ENCODE measurements at places on chromosomes 7 and 10.

DNA sequence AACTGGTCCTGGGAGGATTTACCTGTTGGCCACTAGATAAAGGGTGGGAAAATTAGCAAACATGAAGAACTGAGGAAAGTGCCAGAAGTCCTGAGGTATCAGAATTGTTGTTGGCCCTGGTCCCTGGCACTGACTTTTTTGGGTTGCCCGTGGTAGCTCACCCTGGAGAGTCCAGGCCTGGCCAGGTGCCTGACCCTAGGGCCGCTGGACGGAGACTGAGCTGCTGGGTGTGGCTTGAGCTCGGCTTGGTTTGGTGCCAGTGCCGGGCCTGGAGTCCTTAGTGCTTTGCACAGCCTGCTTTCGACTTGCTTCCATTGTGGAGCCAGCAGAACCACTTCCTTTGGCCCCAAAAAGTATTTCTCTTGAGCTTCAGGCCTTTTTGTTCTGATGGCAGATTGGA lies 12.9 kb downstream of the MDH2 start:
- no peak for DNase-seq

DNA sequence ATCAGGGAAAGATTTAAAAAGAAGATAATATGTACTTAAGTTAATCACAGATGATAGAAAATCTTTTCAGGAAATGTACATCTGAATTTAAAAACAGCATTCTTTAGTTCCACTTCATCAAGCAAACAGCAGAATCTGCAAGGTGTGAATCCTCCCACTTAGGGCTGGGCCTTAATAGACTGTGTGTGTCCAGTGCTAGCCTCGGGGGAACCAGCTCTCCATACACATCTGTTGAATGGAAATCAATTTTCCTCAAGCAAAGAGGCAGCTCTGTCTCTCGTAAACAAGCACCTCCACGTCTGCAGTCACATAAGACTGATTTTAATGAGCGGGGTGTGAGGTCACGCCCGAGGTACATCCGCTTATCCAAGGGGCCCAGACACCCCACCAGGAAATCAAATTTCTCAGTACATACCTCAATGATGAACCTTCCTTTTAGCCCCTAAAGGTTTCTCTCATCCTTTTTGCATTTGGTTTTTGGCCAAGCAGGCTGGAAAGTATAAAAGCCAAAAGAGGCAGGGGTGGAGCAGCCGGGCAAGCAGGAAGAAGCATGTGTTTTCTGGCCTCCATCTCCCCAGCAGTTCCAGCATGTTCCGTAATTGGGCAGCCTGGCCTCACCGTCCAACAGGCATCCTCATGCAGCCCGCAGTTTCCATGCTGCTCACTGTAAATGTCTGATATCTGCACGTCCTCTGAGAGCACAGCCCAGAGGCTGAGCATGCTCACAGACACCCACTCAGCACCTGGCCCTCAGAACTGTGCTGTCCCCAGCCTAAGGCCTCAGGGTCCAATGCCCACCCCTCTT lies 131.3 kb downstream of the GLI3 start:
- DNase-seq: no peak

DNA sequence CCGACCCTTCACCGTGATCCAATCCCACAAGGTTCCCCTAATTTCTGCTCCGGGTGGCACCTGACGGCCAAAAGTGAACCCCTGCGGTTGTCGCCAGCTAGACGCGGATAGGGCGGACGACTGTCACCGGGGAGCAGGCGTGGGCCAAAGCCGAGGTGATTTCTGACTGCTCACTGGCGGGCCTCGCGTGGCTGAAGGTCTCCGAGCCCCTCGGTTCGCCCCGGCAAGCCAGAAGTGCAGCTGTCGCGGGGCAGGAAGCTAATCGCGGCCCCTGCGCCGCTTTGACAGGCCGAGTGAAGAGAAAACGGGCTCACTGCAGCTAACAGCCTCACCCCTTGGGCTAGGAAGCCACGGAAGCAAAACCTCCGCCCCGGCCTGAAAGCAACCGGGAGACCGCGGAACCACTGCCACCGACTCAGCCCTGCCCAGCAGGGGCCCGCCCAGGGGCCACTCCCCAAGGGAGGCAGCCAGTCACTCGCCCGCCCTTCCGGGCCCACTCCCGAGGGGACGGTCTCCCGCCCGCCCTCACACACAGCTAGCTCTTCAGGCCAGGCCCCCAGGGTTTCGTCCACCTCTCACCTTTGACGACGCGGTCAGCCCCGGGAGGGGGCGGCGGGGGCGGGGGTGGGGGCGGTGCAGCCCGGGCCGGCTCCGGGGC lies 469 bp downstream of the PPP3CB start:
- DNase-seq: peak; percentile 83

DNA sequence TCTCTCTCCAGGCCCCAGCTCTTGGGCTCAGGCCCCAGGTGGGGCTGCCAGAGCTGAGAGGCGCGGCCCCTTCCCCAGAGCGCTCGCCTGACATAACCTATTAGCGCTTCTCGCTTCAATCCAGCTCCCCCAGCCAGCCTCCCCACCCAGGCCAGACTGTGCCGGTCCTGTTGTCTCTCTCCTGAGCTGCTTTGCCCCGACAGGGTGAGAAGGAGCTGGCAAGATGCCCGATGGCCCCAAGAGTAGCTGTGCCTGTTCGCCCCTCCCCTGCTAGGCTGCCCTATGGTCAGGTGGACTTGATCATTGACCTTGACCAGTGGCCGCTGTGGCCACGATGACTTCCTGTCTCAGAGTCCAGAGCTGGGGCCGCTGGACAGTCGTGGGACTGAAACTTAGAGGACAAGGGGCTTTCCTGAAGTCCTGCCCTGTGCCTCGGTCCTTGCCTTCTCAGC lies 9.1 kb downstream of the TMEM270 start:
- no peak for DNase-seq

DNA sequence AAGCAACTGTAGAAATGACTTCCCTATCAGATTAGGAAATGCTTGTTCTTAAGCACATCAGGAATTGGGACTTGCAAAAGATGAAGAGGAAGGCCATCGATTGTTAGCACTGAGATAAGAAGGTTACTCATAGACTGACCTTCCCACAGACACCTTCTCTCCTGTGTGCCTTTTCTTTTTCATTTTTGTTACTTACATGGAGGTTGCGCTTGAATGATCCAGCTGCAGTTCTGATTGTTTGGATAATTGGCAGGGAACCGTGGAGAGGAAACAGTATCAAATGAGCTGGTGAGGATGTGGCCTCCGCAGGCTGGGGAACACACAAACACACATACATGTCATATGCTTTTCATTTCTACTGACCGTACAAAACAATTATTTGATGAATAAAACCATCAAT lies 134.9 kb upstream of the RSU1 start:
- DNase-seq: no peak

DNA sequence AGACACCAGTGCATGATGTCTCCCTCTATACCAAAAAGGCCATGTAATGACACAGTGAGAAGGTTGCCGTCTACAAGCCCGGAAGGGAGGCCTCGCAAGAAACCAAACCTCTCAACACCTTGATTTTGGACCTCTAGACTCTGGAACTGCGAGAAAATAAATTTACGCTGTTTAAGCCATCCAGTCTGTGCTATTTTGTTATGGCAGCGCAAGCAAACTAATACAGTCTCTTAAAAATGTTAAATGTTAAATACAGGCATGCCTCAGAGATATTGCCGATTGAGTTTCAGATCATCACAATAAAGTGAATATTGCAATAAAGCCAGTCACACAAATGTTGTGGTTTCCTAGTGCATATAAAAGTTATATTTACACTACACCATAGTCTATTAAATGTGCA lies 5.0 kb upstream of the MINDY3 start:
- no peak for DNase-seq

DNA sequence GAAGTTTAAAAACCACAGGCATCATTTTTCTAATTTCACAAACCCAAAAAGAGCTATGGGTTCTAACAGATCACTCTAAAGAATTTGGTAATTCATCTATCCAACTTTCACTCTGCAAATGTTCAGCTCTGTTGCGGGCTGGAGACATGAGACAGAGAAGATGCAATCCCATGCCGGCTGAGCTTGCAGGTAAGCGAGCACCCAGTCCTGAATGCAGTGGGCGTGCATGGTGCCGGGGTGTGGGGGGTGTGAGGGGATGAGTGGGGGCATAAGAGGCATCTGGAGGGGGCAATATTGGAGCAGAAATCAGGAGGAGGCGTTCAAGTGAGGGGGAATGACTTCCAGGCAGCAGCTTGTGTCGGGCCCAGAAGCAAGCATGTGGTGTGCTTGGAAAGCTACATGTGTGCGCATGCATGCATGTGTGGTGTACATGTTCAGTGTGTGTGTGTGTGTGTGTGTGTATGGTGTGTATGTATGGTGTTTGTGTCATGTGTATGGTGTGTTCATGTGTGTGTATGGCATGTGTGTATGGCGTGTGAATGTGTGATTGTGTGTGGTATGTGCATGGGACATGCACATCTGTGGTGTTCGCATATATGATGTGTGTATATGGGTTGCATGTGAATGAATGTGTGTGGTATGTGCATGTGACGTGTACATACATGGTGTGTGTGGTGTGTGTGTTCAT lies 172.9 kb downstream of the PRKCQ start:
- no peak for DNase-seq

DNA sequence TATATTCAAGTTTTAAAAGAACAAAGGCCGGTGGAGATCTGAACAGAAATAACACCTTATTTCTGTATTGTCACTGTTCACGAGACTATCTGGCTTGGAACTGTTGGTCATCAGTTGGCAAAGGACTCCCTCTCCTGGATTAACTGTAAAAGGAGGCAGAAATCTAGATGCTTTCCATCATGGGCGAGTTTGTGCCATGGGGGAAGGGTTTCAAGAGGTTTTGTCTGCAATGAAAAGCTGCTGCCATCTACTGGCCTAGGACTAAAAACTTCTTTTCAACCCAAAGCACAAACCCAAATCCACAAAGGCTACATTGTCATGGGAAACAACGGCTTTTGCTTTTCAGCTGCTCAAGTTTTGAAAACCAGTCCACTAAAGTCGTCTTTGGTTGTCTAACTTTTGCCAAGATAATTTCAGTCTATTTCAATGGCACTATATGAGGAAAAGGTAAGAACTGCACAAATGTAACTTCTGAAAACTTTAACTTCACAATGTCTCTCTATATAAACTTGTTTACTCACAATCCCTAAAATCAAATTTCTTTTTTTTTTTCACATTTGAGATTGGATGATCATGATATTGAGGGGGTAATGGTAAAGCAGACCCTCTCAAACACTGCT lies 196.8 kb downstream of the SKAP2 start:
- peak; percentile 23 for DNase-seq

DNA sequence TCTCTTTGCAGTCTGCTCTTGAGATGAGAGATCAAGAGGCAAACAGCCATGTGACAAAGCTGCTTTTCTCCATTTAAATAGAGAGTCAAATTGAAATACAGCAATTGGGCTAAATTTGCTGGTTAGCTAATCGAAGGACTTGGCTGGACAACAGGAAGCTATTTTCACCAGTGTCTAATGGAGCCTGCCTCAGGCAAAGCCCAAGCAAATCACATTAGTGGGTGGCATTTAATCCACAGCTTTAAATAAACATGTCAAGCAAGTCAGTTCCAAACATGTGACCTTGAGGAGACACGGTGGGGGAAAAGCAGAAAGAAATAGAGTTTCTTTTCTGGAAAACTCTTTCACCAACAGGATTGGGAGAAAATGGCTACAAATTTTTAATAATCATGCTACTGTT lies 180.5 kb upstream of the AOAH start:
- no peak for DNase-seq

DNA sequence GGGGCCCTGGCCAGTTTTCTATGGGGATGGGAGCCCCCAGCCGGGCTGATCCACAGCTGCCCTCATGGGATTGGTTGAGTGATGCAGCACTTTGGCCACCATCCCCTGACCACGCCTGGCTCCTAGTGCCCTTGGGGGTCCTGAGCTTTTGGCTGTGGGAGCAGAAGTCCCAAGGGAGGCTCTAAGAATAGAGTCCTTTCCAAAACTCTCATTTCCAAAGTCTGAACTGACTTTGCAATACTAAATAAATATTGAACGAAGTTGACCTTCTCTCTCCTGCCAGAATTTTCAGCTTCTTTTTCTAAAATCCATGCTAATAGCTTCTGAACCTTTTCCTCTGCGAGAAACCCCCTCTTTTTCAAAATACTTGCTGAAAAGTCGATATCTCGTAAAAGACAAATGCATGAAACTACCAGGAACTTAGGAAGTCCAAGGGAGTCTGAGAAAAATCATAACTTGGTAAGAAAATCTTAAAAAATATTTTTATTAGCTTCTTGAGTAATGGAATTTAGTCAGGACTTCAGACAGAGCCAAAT lies 62.7 kb upstream of the IGFBP3 start:
- DNase-seq: no peak

DNA sequence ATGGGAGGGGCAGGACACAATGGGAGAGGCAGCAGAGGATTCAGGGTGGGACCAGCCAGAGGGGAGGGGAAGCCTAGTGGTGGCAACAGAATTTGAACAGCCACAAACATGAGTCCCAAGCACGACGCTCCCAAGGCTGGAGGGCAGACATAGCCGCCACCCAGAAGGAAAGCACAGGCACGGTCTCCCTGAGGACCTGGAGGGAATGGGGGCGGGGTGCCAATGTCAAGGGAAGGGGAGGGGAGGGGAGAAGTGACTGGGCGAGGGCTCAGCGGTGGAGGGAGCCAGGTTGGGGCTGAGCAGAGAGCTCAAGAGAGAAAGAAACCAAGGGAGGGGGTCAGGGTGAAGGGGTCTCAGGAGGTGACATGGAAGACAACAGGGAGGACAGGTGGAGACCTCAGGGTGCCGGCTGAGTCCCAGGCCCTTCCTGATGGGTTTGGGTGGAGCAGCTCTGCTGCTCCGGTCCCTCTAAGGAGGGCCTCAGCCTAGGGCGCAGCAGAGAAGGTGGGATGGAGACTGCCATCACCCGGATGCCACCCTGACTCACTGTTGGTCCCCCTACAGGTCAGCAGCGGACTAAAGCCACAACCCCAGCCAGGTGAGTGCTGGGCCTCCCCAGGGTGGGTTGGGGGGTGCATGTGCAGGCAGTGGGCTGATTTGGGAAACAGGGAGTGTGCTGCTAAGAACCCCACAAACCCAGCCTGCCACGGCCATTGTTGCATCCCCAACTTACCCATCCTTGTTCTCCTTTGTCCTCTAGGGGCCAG lies 24.2 kb downstream of the PILRA start:
- no peak for DNase-seq

DNA sequence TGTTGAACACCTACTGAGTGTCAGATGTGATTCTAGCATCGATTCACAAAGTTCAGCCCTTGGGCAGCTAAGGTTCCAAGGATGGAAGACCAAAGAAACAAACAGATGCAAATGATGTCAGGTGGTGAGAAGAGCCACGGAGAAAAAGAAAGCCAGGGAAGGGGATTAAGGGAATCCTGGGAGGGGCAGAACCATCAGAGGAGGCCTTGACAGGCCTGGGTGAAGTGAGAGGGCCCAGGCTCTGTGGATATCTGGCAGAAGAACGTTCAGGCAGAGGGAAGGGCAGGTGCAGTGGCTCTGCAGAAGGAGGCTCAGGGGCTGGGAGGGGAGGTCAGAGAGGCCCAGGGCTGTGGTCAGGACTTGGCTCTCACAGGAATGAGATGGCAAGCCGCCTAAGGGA lies 90.4 kb downstream of the C10orf105 start:
- no peak for DNase-seq

- no peak for DNase-seq
Observed at GRCh38 chr10:44513591-44513990, 128.7 kb upstream of the CXCL12 start.

- DNase-seq: no peak
Observed at GRCh38 chr10:124991835-124992234, 49.9 kb downstream of the ZRANB1 start.

GRCh38 chr10:103919648-103920025 lies 1.7 kb upstream of the STN1 start:
- no peak for DNase-seq

All from activated CD8-positive, alpha-beta memory T cell treated with anti-CD3 and anti-CD28 coated beads, Interleukin-2, amount 50 U/mL, for 4 hours (primary cell).